ENCODE measurements at places on chromosomes 3 and 15. TPM values are rescaled to one million over a fixed set of nuclear protein-coding genes. Genes with fewer than 3 reads are reported as not detected.

MCCC1 gene
- total RNA-seq, result 13.1 TPM

TMIE gene
- total RNA-seq, result not detected

VGLL3 gene
- total RNA-seq, result 41.7 TPM

ARHGAP31 gene
- total RNA-seq, result 7.0 TPM

SLC22A14 gene
- total RNA-seq, result not detected

ALDH1L1 gene
- 93.4 TPM for total RNA-seq
